ENCODE measurements at places on chromosomes 6 and 20.

- no peak for DNase-seq
- H3K36me3 ChIP-seq, result no peaks in the 10 kb centered on the region
- no peaks in the 10 kb centered on the region for H3K27me3 ChIP-seq
Measured at GRCh38 chr6:80215063-80215462, 108.6 kb downstream of the BCKDHB start.

GRCh38 chr20:34262488-34263288 lies 21.5 kb downstream of the ASIP start:
- H3K36me3 ChIP-seq, result no peaks in the 10 kb centered on the region
- no peak overlapping the region for H3K4me3 ChIP-seq
- no peak for DNase-seq
- H3K27ac ChIP-seq, result no peak overlapping the region
- H3K4me1 ChIP-seq, result no peaks in the 10 kb centered on the region

GRCh38 chr6:169558774-169559441 lies 142.9 kb downstream of the WDR27 start:
- no peak overlapping the region for H3K4me3 ChIP-seq
- DNase-seq, result no peak
- H3K27ac ChIP-seq, result no peak overlapping the region
- no peaks in the 10 kb centered on the region for H3K27me3 ChIP-seq
- no peaks in the 10 kb centered on the region for H3K4me1 ChIP-seq
- H3K36me3 ChIP-seq, result peaks cover 8% of the 10 kb centered on the region

DNA sequence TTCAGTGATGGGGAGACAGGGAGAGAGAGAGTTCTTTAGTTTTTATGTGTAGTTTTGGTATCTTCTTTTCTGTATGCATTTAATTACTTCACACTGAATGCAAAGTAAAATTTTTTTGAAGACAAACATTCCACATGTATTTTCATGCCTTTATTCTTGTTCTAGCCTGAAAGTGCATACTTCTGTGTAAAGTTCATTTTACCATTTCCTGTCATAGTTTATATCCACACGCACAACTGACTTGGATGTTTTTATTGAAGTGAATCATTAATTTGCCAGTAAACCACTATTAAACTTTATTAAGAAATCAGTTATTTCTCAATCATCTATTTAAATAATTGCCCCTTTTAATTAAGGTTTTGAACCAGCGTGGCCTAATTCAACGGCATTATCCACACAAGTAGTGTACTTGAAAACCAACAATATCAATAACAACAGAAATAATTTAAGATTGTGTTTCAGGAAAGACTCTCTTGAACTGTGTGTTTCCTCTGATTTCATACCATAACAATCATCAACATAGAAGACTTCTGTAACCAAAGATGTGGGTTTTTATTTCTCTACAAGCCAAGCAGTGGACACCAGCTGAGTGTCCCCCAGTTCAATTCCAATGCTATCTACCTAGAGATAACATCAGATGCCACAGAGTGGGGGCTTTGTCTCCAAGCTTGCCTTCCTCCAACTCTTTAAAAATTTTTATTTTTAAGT lies 512.7 kb upstream of the JAG1 start:
- no peaks in the 10 kb centered on the region for H3K36me3 ChIP-seq
- H3K4me3 ChIP-seq, result no peak overlapping the region

- H3K4me1 ChIP-seq, result no peaks in the 10 kb centered on the region
- DNase-seq, result no peak
- H3K4me3 ChIP-seq, result no peak overlapping the region
- no peaks in the 10 kb centered on the region for H3K27me3 ChIP-seq
- H3K36me3 ChIP-seq, result no peaks in the 10 kb centered on the region
Measured at GRCh38 chr6:10338151-10338550, 76.7 kb downstream of the TFAP2A start.

DNA sequence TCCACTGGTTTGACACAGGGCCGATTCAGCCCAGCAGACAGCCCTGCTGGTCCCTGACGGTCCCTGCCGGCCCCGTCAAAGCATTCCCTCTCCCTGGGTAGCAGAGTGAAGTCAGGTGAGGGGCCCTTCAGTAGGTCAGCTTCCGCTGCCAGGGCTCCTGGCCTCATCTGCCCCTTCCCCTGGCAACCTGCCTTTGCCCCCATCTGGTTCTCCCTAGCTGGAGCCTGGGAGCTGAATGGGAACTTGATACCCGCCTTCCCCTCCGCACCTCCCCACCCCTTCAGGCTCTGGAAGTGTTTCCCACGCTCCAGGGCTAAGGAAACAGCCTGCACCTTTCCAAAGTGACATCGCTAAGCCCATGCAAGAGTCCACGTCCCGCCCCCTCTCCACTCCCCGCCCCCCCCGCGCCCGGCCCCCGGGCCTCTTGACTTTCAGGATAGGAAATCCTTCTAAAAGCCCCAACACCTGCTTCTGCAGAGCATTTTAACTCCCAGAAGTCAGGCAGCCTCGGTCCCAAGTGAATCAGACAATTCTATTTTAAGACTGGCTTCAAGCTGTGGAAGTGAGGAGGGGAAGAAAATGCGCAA lies 53.3 kb downstream of the ISM1 start:
- H3K27me3 ChIP-seq, result no peaks in the 10 kb centered on the region
- DNase-seq, result no peak
- no peaks in the 10 kb centered on the region for H3K36me3 ChIP-seq
- no peaks in the 10 kb centered on the region for H3K4me1 ChIP-seq

DNA sequence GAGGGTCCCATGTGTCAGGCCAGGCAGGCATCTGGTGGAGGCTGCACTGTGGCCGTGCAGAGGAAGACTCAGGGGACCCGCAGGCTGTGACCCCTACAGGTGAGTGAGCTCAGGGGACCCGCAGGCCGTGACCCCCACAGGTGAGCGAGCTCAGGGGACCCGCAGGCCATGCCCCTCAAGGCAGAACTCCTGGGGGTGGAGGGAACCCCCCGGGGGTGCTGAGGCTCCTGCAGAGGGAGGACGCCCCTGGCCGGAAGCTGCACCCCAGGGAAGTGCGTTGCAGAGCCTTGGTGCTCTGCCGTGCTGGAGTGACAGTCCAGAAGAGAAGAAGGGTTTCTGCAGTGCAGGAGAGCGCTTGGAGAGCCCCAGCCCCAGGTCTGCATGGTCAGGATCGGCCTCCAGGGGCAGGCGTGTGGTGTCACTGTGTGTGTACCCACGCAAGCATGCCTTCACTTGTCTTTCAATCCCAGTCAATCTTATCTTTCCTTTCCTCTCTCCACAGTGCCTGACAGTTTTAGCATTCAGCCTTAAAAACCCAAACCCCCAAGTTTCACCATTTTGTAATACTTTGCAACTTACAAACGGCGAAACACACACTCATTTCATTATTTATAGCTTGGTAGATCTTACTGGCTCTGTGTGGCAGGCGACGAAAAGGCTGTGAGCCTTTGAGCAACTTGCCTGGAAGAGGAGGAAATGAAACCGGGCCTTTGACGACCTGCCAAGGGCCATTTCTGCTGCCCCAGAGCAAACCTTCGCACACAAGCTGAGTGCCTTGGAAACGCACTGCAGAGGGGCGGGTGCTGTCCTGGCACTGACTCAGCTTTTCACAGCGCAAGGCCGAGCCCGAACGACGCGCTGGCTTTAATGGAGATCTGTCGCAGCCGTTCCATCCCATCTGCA lies 101.4 kb upstream of the AGPAT4 start:
- peaks cover 16% of the 10 kb centered on the region for H3K4me1 ChIP-seq
- H3K36me3 ChIP-seq, result no peaks in the 10 kb centered on the region
- H3K27ac ChIP-seq, result peak overlapping the region; percentile 21
- DNase-seq, result peak; percentile 72

DNA sequence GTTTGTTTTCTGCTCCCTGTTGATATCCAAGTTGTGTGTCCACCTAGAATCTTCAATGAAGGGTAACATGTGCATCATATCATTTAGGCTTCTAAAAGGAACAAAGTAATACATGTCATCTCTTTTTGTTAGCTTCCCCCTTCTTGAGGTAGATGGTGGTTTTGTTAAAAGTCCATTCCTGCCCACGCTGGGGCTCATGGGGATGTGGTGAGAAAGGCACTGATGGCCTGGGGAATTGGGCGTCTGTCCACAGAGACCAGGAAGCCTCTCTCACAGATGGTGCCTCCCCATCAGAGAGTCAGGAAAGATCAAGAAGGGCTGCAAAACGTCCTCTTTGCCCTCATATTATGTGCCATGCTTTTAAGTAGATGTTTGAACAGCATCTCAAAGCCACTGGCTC lies 32.5 kb downstream of the GNAS start:
- no peaks in the 10 kb centered on the region for H3K27me3 ChIP-seq
- H3K36me3 ChIP-seq, result no peaks in the 10 kb centered on the region
- H3K27ac ChIP-seq, result no peak overlapping the region
- H3K4me1 ChIP-seq, result no peaks in the 10 kb centered on the region
- no peak overlapping the region for H3K4me3 ChIP-seq
- DNase-seq, result no peak

GRCh38 chr20:52826722-52827121 lies 145.4 kb upstream of the TSHZ2 start:
- no peak overlapping the region for H3K27ac ChIP-seq
- H3K4me1 ChIP-seq, result no peaks in the 10 kb centered on the region
- H3K4me3 ChIP-seq, result no peak overlapping the region
- H3K36me3 ChIP-seq, result no peaks in the 10 kb centered on the region

DNA sequence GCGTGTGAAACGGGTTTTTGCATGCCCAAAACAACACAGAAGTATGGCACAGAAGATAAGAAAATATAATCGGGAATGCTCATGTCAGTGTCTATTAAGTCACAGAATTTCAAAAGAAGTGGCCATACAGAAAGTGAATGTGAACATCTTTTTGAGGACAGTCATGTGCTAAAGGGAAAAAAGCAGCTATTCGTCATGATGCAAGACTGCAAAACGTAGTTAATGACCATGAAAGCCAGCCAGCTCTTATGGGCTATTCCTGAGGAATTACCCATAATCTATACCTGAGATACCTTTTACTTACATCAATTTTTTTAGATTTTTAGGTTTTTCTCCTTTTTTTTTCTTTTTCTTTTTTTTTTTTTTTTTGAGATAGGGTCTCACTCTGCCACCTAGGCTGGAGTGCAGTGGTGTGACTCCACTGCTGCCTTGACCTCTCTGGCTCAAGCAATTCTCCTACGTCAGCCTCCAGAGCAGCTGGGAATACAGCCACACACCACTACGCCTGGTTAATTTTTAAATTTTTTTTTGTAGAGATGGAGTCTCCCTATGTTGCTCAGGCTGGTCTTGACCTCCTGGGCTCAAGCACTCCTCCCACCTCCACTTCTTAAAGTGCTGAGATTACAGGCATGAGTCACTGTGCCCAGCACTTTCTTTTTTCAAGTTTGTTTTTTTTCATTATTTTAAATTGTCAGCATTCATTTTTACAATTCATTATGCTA lies 18.1 kb upstream of the ZBP1 start:
- H3K27ac ChIP-seq, result no peak overlapping the region
- H3K4me1 ChIP-seq, result no peaks in the 10 kb centered on the region
- H3K4me3 ChIP-seq, result no peak overlapping the region

DNA sequence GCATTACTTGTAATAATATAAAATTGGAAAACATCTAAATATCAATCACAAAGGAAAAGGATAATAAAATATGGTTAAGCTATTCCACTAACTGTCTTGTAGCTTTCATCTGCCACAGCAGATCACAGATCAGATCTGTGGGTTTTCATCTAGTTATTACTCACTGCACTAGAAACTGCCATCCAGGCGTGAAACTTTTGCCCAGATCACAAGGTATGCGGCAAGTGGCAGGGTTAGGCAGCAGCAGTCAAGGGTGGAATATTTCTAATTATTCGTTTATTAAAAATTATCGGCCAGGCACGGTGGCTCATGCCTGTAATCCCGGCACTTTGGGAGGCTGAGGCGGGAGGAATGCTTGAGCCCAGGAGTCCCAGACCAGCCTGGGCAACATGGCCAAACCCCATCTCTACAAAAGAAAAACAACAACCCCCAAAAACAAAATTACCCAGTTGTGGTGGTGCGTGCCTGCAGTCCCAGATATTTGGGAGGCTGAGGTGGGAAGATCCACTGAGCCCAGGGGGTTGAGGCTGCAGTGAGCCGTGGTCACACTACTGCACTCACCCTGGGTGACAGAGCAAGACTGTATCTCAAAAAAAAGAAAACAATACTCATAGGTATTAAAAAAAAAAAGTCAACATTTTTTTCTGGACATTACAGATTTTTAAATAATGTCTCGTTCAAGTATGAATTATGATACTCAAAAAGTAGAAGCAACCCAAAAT lies 32.1 kb downstream of the BEND3 start:
- no peaks in the 10 kb centered on the region for H3K27me3 ChIP-seq
- H3K4me3 ChIP-seq, result no peak overlapping the region
- H3K36me3 ChIP-seq, result peaks cover 6% of the 10 kb centered on the region

DNA sequence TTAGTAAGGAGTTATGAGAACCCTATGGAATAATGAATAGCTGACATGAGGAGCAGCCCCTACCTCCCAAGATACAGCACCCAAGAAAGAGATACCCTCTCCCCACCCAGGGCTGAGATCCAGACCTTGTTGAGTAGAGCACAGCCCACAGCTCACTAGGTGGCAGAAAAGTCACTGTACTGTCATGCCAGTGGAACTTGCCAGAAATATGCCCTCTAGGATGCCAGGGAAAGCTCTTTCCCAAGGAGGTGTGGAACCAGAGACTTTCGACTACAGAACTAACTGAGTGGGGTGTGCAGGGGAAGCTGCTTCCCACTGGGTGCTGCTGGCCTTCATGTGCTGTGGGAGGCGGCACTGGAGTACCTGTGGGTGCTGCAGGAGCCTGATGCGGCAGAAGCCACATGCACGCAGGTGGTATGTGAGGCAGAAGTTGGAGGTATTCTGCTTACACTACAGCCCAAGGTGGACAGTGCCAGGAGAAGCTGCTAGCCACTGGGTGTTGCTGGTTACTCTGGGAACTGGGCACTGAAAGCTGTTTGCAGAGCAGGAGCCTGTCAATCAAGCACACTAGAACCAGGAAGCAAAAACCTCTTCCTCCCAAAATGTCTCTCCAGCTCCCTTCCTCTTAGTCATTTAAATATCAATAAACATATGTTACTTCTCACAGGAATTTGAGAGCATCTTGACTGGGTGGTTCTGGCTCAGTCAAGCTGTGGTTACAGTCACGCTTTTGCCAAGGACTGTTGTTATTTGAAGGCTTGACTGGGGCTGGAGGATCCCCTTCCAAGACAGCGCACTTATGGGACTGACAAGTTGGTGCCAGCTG lies 17.8 kb downstream of the ARMC12 start:
- no peak overlapping the region for H3K4me3 ChIP-seq
- no peaks in the 10 kb centered on the region for H3K36me3 ChIP-seq
- DNase-seq, result no peak
- H3K27ac ChIP-seq, result no peak overlapping the region
- no peaks in the 10 kb centered on the region for H3K4me1 ChIP-seq

DNA sequence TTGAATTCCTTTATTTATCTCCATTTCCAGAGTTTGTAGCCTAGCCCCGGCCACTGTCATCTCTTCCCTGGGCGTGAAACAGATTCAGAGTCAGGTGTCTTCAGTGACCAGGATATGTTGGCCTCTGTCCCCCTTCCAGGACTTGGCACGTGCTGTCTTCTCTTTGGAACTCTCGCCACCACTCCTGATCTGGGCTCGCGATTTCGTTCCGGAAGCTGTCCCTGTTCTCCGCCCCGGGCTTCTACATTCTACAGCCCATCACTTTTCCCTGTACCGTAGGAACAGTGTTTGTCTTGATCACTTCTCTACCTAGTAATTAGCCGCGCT lies 739 bp downstream of the GSS start:
- peaks cover 5% of the 10 kb centered on the region for H3K4me1 ChIP-seq
- peaks cover 4% of the 10 kb centered on the region for H3K36me3 ChIP-seq
- peak overlapping the region; percentile 83 for H3K27ac ChIP-seq
- no peak for DNase-seq

GRCh38 chr6:38566295-38567030 lies 73.3 kb downstream of the BTBD9 start:
- no peaks in the 10 kb centered on the region for H3K4me1 ChIP-seq
- no peak for DNase-seq
- H3K27me3 ChIP-seq, result no peaks in the 10 kb centered on the region
- H3K4me3 ChIP-seq, result no peak overlapping the region
- H3K27ac ChIP-seq, result no peak overlapping the region
- H3K36me3 ChIP-seq, result no peaks in the 10 kb centered on the region

Data from tibial artery (tissue), 4 donors.